IMR-90 (cell line): ENCODE measurements at places on chromosomes 13 and 19.

- DNase-seq = no peak
Observed at GRCh38 chr13:60327511-60327910, 69.5 kb upstream of the TDRD3 start.

DNA sequence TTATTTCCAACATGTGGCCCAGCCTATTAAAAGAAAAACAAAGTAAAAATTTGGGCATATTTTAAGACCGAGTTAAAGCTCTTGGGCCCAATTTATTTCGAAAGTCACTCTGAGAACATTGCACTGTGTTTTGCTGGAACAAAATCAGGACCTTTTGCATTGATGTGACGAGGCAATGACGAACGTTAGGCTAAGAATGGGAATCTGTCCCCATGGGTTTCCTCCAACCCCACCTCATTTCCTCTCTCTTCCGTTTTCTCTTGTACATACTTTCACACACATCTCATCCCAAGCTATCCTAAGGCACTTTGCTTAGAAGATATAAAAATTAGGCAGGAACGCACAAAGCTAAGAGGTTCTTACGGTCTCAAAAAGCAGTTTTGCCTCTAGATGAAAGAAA is 22.1 kb downstream of the EDNRB start:
- DNase-seq = peak; percentile 32

- DNase-seq = peak; percentile 70
Observed at GRCh38 chr13:110304256-110304655, 2.7 kb downstream of the COL4A1 start.

- DNase-seq = peak; percentile 3
Observed at GRCh38 chr13:34430294-34430693, 511.8 kb upstream of the NBEA start.

DNA sequence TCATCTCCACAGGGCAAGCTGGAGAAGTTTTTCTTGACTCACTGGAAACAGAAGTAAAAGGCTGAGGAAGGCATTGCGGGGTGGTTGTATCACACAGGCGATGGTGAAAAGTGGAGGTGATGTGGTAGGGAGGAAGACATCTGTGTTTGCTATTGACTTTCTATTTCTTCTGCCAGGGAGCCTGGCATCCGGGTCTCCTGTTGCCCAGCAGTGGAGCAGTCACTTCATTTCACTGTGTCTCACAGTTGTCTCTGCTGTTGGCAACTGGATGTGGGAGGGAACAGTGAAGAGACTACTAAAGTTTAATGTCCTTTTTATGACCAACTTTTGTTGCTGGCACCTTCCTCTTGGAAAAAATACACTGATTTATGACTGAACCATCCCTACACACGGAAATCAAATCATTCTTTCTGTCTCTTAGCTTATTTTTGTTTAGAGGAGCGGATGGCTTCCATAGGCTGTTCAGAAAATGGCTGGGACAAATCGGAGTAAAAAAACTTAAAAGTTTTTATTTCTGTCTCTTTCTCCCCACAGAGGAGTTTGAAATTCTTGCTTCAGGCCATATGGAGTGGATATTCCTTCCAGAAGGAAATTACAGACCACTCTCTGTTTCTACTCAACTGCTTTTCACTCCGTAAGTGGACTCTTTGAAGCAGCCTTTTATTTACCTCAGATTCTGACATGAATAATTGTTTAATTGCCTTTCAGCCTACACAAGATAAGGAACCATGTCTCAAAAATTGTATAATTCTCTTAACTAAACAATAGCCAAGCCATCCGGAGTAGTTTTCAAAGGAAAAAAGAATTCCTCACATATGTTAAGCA is 23.8 kb upstream of the MEDAG start:
- DNase-seq = no peak

DNA sequence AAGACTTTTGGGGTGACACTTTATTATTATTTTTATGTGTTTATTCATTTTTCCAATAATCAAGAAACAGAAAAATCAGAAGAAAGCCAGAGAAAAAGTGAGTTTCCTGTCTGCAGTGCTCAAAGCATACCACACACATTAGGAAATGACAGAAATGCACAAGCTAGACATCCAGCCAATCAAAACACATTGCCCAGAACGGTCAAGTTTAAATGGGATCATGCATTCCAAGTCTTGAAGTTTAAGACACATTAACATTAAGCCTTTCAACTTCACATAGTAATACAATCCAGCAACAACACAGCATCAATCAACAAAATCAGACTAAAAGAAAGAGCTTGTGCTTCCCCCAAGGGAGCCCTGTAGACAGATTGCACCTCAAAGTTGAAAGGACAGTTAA is 28.7 kb upstream of the MEDAG start:
- peak; percentile 82 for DNase-seq

DNA sequence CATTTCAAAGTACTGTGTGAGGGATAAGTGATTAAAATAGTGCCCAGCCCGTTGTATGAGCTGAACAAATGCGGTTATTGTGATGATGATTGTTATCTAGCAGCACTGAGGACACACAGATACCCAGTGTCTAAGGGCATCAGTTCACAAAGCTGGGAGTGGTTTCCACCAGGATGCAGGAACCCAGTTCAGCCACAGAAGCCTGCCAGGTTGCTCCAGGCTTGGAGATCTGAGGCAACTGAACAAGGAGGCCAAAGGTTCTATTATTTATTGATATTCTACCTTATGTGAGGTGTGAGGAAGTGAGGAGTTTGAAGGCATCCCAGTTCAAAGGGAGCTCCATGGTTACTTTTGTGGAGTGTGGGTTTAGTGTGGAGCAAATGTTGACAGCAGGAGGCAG is 13.2 kb downstream of the DIAPH3 start:
- no peak for DNase-seq

- DNase-seq = no peak
Observed at GRCh38 chr13:45341799-45342500, 967 bp upstream of the TPT1 start.

DNA sequence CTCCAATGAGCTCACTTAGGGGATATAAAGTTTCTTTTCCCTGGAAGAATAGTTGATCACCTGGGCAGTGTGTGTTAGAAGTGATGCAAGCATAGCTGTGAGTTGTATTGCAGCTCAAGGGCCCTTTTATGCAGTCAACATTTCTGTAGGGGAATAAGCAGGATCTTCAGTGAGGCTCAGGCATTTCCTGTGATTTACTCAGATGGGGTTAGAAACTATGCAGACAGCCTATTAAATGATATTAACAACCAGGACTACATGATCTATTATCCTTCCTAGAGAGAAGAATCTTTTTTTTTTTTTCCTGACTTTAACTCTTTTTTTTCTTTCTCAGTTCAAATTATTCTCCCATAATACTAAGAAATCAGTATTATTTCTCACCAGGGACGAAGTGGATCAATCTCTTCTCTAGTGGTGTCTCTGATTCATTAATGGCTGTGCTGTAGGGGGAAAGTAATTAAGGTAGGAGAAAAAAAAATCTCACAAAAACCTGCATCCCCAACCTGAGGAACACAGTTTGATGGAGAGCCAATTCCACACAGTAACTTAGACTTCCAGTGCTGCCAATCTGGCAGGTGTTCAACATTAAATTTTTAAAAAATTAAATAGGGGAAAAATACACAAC is 126.4 kb upstream of the SLC10A2 start:
- no peak for DNase-seq

DNA sequence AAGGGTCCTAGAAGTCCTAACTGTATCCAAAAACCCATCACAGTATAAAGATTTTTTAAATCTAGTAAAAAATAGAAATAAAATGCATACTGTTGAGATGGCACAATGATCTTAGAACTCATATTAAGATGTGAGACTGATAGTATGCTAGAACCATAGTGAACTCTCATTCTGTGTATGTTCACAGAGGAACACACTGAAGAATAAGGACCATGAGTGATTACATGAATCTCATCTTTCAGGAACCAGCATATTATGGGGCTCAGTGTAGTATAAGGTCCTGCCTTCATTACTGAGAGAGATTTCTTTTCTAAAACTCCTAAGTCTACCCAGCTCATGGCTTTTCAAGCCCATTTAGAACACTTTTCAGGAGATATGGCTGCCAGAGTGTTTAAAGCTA is 59.8 kb upstream of the RFC3 start:
- DNase-seq = no peak

DNA sequence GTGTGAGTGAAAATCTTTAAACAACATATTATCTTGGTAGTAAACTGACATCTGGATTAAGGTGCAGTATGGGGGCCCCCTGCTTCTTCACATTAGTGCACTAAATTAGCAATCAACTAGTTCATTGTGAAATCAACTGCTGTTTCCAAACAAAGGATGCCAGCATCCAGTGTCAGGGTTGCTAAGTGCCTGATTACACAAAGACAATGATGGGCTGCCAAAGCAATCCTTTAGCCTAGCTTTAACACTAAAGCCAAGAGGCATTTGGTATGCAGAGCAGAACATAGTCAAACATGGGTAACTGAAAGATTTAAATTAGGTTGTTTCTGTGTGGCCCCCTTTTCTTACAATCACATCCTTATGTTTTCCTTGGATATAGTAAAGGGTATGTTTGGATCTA is 543.1 kb upstream of the SLITRK5 start:
- peak; percentile 24 for DNase-seq

DNA sequence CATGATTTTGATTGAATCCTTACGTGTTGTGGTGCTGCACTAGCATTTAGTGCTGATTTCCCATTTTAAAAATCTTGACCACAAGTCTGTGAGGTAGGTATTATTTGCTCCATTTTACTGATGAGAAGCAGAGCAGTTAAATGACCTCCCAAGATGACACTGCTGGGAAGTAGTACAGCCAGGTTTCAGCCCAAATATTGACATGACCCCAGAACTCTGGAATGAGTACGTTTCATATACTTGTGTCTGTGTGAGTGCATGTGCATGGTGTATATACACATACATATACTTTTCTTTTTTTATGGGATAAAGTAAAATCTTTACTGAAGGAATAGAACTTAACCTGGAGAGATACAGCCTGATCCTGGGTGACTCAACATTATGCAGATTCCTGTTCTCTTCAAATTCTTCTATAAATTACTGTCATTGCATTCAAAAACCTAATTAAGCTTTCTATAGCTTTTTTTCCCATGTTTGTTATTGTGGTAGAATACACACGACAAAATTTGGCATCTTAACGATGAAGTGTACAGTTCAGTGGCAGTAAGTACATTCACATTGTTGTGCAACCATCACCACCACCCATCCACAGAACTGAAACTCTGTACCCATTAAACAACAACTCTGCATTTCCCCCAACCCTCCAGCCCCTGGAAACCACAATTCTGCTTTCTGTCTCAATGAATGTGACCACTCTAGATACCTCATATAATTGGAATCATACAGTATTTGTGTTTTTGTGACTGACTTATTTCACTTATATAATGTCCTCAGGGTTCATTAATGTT is 311.9 kb downstream of the MTUS2 start:
- DNase-seq = no peak

DNA sequence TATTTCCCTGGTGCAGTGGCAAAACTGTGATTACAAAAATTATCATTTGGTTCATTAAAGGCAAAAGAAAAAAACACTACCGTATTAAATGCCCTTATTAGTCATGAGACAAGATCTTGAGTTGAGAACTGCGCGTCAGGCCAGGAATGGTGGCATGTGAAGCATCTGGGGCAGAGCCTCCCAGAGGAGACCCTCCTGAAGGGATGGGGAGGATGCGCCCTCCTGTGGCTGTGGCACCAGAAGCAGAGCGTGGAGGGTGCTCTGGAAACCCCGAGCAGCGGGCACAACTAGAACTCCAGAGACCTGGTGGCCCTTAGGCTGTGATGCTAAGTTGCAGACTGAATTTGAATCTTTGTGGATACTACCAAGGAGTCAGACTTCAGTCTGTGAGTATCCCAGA is 11.5 kb downstream of the CUL4A start:
- no peak for DNase-seq

- DNase-seq = no peak
Observed at GRCh38 chr19:48552406-48553322, 692 bp downstream of the SULT2B1 start.

DNA sequence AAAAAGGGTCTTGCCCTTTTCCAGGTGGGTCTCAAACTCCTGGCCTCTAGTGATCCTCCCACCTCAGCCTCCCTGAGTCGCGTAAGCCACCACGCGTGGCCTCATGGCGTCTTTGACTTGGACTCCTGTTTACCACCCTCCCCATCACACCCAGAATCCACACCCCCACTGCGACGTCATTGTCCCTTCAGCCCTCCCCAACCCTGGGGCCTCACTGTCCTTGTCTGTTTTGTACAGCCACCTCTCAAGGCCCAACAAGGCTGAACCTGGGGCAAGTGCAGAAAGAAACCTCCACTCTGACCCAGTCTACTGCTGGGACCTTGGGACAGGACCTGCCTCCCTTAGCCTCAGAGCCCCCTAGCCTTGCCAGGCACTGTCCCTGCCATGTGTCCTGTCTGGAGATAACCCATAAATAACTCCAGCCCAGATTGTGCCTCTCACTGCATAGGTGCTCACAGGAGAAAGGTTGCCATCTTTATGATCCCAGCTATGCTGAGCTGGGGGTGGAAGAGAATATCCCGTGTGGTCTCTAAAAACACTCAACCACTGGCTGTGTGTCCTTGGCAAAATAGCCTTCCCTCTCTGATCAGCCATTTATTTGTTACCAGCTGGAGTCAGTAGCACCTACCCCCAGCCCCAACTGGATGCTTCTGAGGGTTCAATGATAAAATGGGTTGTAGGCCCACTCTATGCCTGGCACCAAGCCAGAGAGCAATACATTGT is 1.8 kb upstream of the IFI30 start:
- no peak for DNase-seq

- DNase-seq = no peak
Observed at GRCh38 chr13:83201506-83201905, 680.8 kb downstream of the SLITRK1 start.

GRCh38 chr19:38669552-38669951 is 22.1 kb downstream of the ACTN4 start:
- DNase-seq = no peak

GRCh38 chr13:94168783-94169453 is 310.6 kb downstream of the DCT start:
- peak; percentile 33 for DNase-seq
